ENCODE measurements at places on chromosomes 11 and 22. TPM values are rescaled to one million over a fixed set of nuclear protein-coding genes. Genes with fewer than 3 reads are reported as not detected.

Gene CARD16
- total RNA-seq = 11.6 TPM

Gene APOA5
- not detected for total RNA-seq

Gene RNH1
- 116 TPM for total RNA-seq

Gene F2
- not detected for total RNA-seq

Gene APOA4
- total RNA-seq = not detected

Gene MAJIN
- 1.2 TPM for total RNA-seq

Gene SLC36A4
- 16.1 TPM for total RNA-seq

- no peak overlapping the region for H3K4me3 ChIP-seq
- H3K4me1 ChIP-seq = no peaks in the 10 kb centered on the region
- H3K27me3 ChIP-seq = no peaks in the 10 kb centered on the region
These were observed 19.1 kb downstream of the RIC3 start for GRCh38 chr11:8149726-8150125.

- H3K4me1 ChIP-seq = peaks cover 10% of the 10 kb centered on the region
- H3K36me3 ChIP-seq = peaks cover 18% of the 10 kb centered on the region
These were observed 30.2 kb downstream of the SBF1 start for GRCh38 chr22:50444663-50445062.

DNA sequence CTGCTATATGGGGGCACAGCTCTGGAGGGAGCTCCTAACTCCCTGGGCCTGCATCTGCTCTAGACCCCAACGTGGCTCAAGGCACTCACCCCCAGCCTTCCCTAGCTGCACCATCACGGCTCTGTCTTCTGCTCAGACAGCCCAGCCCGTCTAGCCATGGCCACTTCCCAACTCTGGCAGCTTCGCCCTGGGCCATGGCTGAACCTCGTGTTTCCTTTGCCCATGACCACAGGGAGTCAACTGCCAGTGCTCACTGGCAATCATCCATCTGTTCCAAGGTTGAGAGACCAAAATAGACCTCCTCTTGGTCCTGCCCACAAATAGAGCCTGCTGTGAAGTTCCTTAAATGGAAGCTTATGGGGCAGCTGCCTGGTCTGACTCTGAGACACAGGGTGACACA lies 5.4 kb downstream of the LMO1 start:
- peaks cover 26% of the 10 kb centered on the region for H3K27me3 ChIP-seq
- no peaks in the 10 kb centered on the region for H3K36me3 ChIP-seq
- H3K4me3 ChIP-seq = no peak overlapping the region

- H3K27ac ChIP-seq = no peak overlapping the region
- peaks cover 4% of the 10 kb centered on the region for H3K36me3 ChIP-seq
- H3K27me3 ChIP-seq = no peaks in the 10 kb centered on the region
- no peaks in the 10 kb centered on the region for H3K4me1 ChIP-seq
- no peak overlapping the region for H3K4me3 ChIP-seq
These were observed 83.3 kb downstream of the ATG16L2 start for GRCh38 chr11:72897506-72897905.

DNA sequence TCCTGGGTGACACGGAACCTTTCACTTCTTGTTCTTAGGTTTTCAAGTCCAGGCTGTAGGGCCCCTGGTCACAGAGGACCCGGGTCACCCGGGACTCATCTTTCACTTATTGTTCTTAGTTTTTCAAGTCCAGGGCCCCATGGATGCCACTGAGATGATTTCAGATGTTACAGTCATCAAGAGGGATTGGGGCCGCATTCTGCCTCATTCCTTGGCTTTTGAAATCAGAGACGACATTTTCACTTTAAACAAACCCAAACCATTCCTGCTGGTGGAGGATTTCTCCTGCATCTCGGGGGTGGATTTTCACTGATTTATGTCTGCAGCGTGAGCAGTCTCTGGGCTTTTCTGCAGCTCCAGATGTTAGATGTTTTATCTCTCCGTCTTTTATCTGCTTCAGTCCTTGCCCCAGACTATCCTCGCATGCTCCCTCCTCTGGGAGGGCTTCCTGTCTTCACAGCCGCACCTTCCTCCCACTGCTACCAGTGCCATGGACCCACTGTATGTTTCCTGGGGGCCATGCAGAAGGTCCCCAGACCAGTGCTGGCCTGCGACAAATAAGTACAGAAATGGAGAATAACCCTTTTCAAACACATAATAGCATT lies 27.4 kb downstream of the FBLN1 start:
- no peaks in the 10 kb centered on the region for H3K27me3 ChIP-seq

- peaks cover 4% of the 10 kb centered on the region for H3K4me1 ChIP-seq
- DNase-seq = no peak
- H3K4me3 ChIP-seq = no peak overlapping the region
These were observed 19.4 kb upstream of the MYO18B start for GRCh38 chr22:25722626-25723025.

DNA sequence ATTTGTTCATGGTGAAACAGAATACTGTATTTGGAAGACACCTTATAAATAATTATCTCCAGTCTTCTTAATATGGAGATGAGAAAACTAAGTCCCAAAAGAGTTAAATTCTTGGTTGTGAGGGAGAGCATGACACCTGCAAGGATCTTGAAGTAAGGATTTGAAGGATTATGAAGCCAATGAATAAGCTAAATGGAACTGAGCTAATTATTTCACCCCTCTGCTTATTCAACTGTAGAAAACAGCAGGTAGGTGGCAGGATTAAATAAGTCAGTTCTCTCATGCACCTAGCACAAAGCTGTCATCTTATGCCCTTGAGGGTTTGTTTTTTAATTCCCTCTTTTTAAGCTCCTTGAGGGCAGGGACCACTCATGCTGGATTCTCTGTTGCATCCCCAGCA lies 457.3 kb downstream of the ETS1 start:
- H3K27ac ChIP-seq = no peak overlapping the region
- H3K27me3 ChIP-seq = no peaks in the 10 kb centered on the region
- H3K4me3 ChIP-seq = no peak overlapping the region

GRCh38 chr11:1223346-1224110 lies 662 bp downstream of the MUC5B start:
- peak; percentile 3 for DNase-seq
- H3K27me3 ChIP-seq = no peaks in the 10 kb centered on the region
- H3K27ac ChIP-seq = no peak overlapping the region
- H3K36me3 ChIP-seq = no peaks in the 10 kb centered on the region
- no peaks in the 10 kb centered on the region for H3K4me1 ChIP-seq

DNA sequence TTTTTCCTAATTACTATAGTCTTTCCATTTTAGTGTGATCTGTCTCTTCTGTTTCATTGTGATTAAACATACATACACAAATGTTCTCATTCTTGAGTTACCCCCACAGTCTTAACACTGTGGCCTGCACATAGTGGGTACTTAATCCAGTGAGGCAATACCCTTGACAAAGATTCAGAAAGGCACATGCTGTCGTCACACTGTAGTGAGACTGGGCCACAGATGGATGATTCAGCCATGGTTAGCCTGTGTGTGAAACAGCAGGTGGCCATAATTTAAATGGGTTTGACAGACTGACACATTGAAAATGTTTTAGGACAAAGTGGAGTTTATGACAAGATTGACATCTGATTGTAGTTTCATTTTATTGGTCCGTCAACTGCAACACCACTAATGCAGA lies 313.1 kb downstream of the C11orf87 start:
- DNase-seq = no peak
- no peak overlapping the region for H3K4me3 ChIP-seq
- H3K27me3 ChIP-seq = peaks cover 8% of the 10 kb centered on the region
- H3K27ac ChIP-seq = no peak overlapping the region
- no peaks in the 10 kb centered on the region for H3K4me1 ChIP-seq

DNA sequence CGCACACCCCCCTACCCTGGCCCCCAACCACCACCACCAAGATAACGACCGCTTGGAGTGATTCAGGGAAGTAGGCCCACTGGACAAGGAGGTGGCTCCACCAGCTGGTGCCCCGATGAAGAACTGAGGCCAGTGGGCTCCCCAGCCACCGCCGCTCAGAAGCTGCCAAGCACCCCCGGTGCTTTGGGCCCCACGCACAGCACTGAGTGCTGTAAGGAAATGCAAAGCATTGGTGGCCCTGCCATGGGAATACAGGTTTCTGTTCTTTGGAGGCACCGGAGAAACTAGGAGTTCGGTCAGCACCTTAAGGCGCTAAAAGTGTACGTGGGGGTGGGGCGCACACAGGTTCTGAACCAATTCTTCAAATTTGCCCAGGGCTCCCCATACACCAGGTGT lies 664 bp upstream of the PRSS23 start:
- H3K27ac ChIP-seq = no peak overlapping the region
- peaks cover 60% of the 10 kb centered on the region for H3K27me3 ChIP-seq
- peaks cover 42% of the 10 kb centered on the region for H3K4me1 ChIP-seq
- no peaks in the 10 kb centered on the region for H3K36me3 ChIP-seq
- DNase-seq = no peak
- H3K4me3 ChIP-seq = peak overlapping the region; percentile 46

GRCh38 chr11:47711225-47711624 lies 3.9 kb downstream of the AGBL2 start:
- no peak for DNase-seq
- H3K27ac ChIP-seq = no peak overlapping the region
- H3K36me3 ChIP-seq = peaks cover 13% of the 10 kb centered on the region
- no peaks in the 10 kb centered on the region for H3K27me3 ChIP-seq
- peaks cover 22% of the 10 kb centered on the region for H3K4me1 ChIP-seq
